Breast epithelium (tissue), 4 donors: ENCODE measurements at places on chromosomes 16 and 17. TPM values are rescaled to one million over a fixed set of nuclear protein-coding genes. Genes with fewer than 3 reads are reported as not detected.
A peak's percentile ranks its signal among the peaks of the same experiment; 100 is the strongest.

DNA sequence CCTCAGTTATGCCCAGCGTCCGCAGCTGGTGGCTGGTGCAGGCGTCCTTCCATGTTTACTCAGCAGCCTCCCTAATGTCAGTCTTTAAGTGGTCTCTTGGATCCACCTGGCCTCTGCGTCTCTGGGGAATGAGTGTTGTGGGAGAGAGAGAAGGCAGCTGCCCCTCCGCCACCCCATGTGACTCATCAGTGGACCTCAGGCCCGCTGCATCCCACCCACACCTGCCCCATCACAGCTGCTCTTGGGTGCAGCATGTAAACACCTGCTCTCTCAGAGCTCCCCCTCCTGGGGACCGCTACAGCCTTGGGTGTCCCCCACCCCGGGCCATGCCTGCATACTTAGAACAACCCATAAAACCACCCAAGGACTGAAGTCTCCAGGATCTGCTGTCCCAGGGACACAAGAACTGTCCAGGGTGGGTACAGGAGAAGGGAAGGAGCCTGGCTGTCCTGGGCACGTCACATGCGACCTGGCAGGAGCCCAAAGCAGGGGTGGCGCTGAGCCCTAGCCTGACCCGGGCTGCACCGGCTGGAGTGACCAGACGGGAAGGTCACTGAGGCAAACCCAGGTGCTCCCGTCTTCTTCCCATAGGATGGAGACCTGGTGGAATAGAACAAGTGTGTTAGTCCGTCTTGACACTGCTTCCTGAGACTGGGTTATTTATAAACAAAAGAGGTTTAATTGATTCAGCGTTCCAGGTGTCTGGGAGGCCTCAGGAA lies 4.2 kb downstream of the C16orf90 start:
- DNase-seq: no peak

Gene PRSS21
- total RNA-seq: 2.9 TPM

DNA sequence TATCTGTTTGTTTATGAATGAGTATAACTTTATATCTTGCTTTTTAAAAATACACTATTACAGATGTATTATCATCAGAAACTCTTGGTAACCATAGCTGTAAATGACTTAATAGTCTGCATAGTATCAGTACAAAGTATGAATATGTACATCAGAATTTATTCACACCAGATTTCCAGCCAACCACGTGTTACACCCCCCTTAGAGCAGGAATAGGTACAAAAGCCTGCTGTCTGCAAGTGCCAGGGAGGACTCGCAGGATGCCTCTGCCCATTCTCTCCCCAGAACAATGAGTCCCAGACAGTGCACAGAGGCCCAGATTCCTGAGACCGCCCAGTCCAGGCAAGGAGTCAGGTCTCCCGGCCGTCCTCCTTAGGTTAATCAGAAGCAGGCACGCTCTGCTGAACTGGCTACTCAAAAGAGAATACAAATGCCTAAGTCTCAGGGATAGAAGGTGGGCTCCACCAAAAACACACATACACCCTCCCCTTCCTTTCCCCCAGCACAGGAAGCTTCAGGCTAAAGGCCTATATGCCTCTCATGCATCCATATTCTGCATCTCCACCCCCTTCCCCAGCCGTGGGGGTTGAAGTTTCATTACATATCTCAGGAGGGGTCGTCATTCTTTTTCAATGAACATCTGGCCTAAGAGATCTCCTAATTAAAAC lies 159.1 kb upstream of the CDH11 start:
- DNase-seq: no peak

Gene IGF2BP1
- not detected for total RNA-seq

Gene LAT
- 4.3 TPM for total RNA-seq

Gene HEATR3
- 16.6 TPM for total RNA-seq

- peak; percentile 68 for DNase-seq
These were observed at the start of gene MVP for GRCh38 chr16:29820271-29820701. Gene MVP, plus strand, starts transcription at chr16:29820462. Its CDS starts 10,088 bp downstream, at chr16:29830550.

DNA sequence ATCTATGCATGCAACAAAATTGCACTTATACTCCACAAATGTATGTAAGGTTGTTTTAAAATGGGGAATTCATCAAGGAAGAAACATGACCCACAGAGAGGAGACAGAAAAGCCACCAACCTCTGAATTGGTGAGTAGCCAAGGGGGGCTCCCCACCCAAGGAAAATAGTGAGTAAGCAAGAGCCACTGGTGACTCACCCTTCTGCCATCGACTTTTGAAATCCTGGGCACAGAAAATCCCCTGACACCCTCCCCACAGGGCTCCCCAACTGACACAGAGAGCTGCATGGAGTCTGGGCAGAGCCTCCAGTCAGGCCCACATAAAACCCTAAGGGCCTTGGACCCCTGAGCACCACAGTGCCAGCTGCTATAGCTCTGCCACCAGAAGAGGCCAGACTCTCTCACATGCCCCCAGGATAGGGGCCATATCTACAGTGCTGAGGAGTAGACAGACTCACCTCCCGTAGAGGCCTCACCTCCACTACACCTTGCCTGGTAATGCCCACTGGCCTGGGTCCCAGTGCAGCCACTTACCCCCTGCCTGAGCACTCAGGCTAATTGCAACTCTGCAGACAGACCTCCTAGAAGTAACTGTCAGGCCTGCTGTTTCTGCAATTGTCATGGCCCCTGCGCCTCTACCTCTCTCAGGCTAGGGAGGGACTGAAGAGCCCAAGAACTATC lies 244.7 kb upstream of the WSB1 start:
- no peak for DNase-seq

Gene CDRT15
- total RNA-seq: not detected

Gene TBC1D3K
- total RNA-seq: not detected

Gene C16orf74
- total RNA-seq: 6.7 TPM

DNA sequence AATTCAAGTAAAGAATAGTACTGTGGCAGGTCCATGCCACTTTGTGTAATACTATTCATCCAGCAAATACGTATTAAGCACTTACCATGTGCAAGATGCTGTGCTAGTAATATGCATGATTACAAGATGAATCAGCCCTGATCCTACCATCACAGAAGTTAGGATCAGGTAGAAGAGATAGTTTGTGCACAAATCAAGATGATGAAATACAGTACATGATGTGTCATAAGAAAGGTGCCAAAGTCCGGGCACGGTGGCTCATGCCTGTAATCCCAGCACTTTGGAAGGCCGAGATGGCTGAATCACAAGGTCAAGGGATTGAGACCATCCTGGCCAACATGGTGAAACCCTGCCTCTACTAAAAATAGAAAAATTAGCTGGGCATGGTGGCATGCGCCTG lies 10.9 kb downstream of the COG4 start:
- no peak for DNase-seq

Gene NPIPA8
- not detected for total RNA-seq

GRCh38 chr17:6137716-6138502 lies 67.7 kb downstream of the WSCD1 start:
- no peak for DNase-seq

- DNase-seq: no peak
These were observed 83.6 kb downstream of the RGS9 start for GRCh38 chr17:65220732-65221131.

GRCh38 chr17:34719569-34719968 lies 140.2 kb downstream of the TMEM132E start:
- no peak for DNase-seq

Gene SPATA20
- total RNA-seq: 52.4 TPM

Gene TBC1D28
- total RNA-seq: not detected

DNA sequence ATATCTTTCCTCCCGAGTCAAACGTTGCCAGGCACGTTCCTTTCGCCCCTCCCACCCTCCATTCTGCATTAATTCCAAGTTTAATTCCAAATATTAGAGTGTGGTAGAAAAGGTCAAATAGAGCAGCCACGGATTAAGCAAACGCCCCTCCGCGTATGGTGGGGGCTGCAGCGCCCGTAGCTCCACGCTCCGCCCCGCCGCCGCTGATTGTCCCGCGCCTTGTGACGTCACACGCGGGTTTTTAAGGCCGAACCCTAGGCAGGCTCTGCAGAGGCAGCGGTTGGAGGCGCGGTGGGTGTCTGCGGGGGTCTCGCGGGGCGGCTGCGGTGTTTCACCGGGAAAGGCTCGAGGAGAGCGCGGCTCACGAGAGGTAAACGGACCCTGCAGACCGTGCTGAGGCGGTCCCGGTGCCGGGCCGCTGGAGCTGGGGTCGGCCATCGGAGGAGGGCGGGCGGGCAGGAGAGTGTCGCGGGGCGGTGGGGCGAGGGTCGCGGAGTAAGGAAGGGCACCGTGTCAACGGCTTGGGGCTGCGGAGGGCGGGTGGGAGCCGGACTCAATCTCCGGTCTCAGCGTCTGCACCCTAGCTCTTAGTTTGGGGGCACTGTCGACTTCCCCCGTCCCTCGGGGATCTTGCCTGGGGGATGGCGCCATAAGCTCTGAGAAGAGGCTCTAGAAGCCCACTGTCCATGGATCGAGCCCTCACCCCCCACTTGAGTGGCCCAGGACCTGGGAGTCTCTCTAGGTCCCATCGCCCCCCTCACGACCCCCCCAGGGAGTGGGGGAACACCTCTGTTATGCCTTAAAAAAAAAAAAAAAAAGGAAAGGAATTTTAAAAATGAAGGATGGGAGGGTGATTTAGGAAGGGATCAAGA lies at the start of gene ARL4D:
ARL4D (plus strand) TSS at position 270 of the 872 bp plus-strand sequence. CDS start 740 bp downstream, outside the sequence.
- peak; percentile 80 for DNase-seq

Gene HP
- 61.9 TPM for total RNA-seq

DNA sequence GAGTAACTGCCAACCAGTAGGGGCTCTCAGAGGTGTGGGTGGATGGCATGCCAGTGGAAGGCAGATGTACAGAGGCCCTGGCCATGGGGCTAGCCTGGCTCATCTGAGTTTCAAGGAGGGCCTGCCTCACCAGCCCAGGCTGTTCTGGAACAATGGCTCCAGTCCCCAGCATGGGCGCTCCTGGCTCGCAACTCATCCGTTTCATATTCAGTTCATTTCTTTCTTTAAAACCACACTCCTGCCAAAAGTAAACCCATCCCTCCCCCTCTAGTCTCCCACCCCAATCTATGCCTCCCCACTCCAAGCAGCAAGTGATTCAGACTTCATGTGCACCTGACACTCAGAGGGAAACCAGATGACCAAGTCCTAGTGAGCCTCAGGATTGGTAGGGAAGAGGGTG lies 2.4 kb downstream of the CCL13 start:
- DNase-seq: no peak

DNA sequence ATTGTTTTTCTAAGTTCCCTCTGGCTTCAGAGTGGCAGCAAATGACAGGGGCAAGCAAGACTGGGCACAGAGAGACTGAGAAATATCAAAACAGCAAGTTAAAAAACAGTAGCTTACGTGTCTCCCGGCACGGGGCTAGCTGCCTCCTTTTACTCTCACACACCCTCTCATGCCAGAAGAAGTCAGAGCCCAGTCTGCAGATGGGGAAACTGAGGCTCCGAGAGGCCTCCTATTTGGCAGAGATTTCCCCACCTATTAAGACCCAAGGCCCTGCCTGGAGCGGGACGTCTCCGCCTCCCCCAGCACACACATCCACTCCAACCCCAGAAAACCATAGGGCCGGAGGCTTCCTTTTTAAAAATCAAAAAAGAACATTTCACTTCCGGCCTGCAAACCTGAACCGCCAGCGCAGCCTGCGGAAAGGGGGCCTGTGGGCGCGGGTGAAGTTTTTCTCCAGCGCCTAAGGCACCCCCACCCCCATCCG lies 832 bp downstream of the CARHSP1 start:
- DNase-seq: no peak

Gene CA4
- 46.5 TPM for total RNA-seq

Gene OTOP3
- total RNA-seq: not detected

DNA sequence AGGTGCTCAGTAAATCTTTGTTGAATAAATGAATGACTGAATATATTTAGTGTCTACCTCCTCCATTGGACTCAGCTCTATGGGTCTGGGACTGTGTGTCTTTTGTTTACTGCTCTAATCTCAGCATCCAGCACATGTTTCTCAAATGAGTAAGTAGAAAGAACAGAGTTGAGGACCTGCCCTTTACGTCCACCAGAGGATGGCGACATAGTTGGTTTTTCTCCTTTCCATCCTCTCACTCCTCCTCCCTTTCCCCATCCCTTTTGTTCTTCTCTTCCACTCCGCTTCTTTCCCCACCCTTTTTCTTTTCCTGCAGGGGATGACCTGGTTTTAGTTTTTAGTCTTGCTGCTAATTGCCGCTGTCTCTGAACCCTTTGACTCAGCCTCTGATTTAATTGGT lies 12.1 kb upstream of the CHP2 start:
- no peak for DNase-seq

- DNase-seq: no peak
These were observed 141.8 kb downstream of the XYLT1 start for GRCh38 chr16:17328932-17329331.

DNA sequence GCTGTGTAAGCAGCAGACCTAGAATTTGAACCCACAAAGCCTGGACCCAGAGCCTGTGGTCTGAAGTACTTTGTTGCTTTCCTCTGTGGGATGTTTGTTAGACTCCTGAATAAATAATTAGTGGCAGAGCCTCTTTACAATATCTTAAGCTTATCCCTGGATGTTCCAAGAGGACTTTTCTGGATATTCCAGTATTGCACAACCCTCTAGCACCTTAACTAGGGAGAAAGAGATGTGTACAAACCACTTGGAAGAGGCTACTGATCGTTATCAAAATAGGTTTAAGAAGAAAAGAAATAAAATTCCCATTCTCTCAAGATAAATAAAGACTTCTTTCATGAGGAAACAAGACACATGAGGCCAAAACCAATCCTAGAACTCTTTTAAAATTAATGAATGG lies 632.4 kb downstream of the CDH11 start:
- DNase-seq: no peak

GRCh38 chr17:7513850-7514419 lies 29.8 kb downstream of the POLR2A start:
- no peak for DNase-seq

Gene G6PC1
- total RNA-seq: not detected

Gene TAX1BP3
- total RNA-seq: 79.6 TPM

Gene YPEL3
- 106 TPM for total RNA-seq

GRCh38 chr16:57728336-57729181 lies 7.0 kb upstream of the KATNB1 start:
- no peak for DNase-seq

DNA sequence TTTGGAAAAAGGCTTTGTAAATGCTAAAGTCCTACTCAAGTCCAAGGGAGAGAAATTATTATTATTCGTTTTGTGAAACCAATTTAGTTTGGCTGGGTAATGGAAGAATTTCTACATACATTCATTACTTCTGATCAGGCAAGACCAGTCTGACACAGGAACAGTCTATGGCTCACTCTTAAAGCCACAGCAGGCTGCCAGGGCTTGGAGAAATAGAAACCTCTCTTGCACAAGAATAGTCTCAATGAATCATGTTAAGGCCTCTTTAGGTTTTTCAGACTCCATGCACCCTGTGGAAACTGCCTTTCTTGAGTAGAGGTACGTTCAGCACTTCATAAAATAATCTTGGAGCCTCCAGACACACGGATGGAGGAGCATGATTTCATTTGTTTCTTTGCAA lies 167.7 kb downstream of the IRX3 start:
- DNase-seq: no peak

- DNase-seq: no peak
These were observed 248.8 kb downstream of the HS3ST3A1 start for GRCh38 chr17:13352747-13353415.

DNA sequence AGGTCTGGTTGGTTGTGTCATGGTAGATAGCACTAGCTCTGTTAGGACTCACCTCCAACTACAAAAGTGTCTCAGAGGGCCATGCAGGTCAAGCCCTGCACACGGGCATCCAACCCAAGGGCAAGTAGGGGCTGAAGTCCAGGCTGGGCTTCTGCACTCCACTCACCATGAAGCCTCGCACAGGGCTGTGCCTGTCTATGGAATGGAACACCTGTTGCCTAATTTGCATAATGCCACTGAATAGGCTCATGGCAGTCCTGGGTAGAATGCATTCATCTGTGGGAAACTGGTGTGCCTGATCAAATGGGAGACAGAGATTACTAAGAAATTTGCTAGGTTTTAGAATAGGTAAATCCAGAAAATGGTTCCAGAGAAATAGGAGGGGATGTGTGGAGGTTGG lies 8.0 kb upstream of the AKAP1 start:
- DNase-seq: no peak

Gene C1QL1
- total RNA-seq: 0.98 TPM
